ENCODE measurements at places on chromosomes 2 and 18.
A peak's percentile ranks its signal among the peaks of the same experiment; 100 is the strongest.

DNA sequence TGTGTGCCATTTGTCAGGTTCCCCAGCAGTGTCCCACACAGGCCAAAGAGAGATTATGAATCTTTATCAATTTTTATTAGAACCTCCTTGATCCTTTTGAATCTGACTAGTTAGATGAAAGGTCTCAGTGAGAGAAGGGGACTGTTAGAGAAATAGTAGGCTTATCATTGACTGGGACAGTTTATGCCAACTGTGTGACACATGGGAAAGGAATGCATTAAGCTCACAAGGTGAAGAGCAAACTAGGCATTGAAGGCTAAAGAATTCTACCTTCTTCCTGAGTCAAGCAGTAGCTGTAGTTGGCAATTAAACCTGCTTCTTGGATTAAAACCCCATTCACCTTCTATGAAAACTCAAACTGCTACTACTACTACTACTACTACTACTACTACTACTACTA, 389.6 kb upstream of the CDH19 start:
- DNase-seq: no peak

DNA sequence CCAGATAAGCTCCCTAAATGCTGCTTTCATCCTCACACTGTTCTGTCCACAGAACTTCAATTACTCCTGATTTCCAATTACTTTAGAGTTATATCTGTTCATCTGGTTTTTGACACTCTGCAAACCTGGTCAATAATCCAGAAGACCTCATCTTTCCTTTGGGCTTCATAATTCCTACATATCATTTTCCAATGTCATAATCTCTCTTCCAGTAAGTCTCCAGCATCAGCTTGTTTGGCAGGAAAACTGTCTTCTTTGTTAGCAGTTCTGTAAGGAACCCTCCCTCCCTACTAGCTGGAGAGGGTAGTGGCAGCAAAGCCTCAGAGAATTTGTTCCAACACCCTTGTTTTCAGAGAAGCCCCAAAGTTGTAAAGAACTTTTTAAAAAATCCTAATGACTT, 11.9 kb upstream of the SLC14A1 start:
- no peak for DNase-seq

GRCh38 chr2:69465513-69466456, 28.6 kb upstream of the NFU1 start:
- no peak for DNase-seq

DNA sequence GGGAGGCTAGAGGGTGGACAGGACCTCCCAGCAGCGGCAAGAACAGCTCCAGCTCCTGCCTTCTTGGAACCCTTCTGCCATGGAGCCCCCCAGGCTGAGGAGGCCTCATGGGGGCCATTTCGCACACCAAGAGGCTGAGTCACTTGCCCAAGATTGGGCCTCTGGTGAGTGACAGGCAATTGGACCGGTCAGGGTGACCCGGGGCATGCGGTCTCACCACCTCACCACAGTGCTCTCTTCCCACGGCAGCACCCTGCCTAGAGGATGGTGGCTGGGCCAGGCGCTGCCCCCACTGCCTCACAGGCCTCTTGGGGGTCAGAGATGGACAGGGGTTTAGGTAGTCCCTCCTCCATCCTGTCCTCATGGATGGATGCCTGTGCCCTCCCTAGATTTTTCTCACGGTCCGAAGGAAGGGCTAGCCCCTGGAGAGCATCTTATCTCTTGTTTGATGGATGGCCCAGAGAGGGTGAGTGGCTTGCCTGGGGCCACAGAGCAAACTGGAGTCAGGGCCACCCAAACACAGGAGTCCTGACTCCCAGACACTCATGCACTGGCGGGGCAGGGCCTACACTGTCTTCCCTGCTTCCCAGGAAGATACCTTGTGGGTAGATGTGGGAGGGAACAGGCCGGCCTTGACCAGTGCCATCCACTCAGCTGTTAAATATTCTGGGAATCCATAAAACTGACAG, 119.2 kb downstream of the INHBB start:
- DNase-seq: no peak

- DNase-seq: peak; percentile 17
These were observed 94.2 kb upstream of the DLX2 start for GRCh38 chr2:172196768-172197431.

DNA sequence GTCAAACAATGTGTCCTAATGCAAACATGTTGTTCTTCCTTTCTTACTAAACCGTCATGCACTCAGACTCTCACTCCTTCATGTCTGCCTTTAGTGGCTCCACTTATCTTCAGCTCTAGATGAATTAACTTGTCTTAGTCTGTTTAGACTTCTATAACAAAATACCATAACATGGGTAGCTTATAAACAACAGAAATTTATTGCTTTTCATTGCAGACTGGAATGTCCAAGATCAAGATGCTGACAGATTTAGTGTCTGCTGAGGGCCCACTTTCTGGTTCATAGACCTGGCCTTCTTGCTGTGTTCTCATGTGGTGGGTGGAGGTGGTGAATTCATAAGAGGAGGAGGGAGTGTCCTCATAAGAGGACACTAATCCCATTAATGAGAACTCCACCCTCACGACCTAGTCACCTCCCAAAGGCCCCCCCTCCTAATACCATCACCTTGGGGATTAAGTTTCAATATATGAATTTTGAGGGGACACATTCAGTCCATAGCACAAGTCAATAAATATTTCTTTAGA, 32.3 kb downstream of the RALBP1 start:
- DNase-seq: no peak

GRCh38 chr2:10962004-10962403, 50.3 kb downstream of the KCNF1 start:
- no peak for DNase-seq

GRCh38 chr2:159891917-159892730, 94.1 kb upstream of the CD302 start:
- DNase-seq: no peak

DNA sequence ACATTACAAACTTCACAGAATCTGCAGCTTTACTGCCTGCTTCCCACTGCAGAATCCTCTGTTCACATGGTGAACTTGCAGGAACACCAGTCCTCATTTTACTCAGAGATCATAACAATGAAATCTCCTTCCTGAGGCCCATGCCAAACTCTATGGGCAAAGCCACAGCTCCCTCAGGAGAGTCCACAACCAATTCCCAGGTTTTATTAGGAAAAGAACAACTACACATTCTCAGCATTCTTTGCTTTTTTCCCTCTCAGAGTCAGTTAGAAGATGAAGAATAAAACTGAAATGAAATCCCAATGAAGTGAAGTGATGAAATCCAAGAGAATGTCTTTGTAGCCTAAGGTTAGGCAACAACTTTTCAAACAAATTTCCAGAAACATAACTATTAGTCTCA, 233.7 kb downstream of the DSEL start:
- no peak for DNase-seq

GRCh38 chr2:110219496-110220189, 7.3 kb upstream of the MTLN start:
- no peak for DNase-seq

DNA sequence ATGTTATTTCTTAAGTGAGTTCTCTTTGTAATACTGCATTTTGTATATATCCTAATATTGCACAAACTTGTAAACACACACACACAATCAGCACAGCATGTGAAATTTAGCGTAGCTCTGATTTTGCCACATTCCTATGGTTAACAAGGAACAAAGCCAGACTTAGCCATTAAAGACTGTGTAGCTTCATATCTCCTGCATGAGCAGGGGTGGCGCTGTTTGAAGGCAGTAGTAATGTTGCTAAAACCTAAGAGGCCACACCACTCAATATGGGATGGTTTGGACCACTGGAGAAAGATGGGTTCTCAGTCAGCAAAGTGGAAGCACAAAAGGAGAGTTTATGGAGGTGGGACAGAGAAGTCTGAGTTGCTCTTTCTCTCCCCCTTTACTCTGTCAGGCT, 61.1 kb upstream of the RND3 start:
- DNase-seq: no peak

DNA sequence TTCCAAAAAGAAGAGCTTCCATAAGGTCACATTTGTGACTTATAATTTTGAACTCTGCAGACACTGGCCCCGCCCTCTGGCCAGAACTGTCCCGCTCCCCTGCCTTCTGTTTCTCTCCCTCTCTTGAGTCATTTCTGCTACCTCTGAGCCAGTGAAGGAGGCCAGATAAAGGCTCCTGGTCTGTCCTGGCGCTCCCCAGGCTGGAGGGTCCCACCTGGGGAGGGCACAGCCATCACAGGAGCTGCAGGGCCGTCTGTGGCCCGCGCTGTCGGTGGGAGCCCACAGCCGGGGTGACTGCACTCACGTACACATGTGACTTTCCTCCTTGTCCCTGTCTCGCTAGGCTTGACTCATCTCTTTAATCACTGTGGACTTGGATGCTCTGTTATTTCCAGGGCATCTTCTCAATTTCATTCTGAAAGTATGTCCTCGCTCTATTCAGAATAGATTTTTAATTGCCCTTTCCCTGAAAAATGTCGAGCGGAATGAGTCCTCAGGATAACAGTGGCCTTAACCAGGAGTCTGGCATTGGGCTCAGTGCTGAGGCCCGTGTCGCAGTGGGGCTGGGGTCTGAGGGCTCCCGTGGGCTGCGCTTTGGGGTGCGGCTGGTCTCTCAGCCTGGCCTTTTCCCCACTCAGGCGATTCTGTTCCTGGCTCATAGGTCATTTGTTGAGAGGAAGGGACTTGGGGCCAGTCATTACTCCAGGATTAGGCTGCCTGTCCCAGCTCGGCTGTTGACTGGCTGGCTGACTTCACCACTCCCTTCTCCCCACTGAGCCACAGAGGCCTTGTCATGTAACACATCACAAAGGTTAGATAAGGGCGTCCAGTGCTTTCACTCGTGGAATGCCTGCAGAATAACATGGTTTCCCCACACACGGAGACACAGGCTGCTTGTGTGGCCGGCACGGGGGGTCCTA, 34.5 kb downstream of the KLHL29 start:
- DNase-seq: no peak

GRCh38 chr2:68357605-68358337, 7.3 kb upstream of the PLEK start:
- no peak for DNase-seq

DNA sequence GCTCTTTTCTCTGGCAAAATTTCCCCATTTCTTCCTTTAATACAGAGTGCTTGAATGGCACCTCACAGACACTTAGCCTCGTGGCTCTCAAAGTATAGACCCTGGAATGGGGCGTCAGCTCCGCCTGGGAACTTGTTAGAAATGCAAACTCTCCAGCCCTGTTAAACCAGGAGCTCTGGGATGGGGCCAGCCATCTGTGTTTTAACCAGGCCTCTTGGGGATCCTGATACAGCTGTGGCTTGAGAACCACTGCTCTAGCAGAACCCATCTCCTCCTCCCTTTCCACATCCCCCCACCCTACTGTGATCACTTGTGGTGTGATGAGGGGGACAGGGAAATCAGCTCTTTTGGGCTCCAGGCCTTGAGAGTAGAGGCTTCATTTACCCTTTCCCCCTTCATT, 15.9 kb downstream of the LTBP1 start:
- no peak for DNase-seq

- DNase-seq: no peak
These were observed 35.5 kb upstream of the ALMS1 start for GRCh38 chr2:73350035-73350691.

DNA sequence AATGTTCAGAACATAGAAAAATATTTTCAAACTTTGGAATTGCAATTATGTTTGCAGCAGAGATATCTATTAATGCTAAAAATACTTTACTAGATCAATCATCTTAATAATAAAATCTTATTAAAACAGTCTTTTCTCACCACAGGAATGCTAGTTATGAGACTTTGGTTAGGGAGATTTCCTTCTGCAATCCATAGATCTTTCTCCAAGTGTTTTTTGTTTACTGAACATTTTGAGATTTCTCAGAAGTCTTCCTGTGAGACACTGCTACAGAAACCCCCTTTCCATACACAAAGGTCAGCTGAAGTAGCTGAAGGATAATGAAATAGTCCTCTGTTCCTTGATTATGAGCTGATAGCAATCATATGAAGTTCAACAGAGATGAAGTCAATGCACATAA, 59.4 kb upstream of the RAPH1 start:
- DNase-seq: no peak

DNA sequence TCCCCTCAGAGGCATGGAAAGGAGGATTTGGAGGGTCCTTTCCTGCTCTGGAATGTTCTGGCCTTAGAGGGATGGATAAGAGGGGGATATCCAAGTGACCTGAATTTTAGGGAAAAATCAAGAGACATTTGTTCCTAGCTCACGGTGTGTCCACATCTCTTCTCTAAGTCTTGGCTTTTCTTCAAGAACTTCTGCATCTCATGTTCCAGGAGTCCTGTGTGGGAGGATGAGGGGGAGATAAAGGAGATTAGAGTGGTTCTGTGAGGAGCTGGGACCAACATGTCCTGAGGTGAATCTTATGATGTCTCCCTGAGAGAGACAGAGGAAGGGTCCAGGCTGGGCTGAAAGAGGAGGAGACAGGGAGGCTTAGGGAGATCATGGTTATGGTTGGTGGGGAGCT, 11.7 kb downstream of the EMX1 start:
- no peak for DNase-seq

- DNase-seq: no peak
These were observed 45.8 kb upstream of the NFU1 start for GRCh38 chr2:69483024-69483423.

- no peak for DNase-seq
These were observed 73.8 kb upstream of the CCDC85A start for GRCh38 chr2:56109994-56110393.

GRCh38 chr2:85862426-85862825, 26.4 kb downstream of the ST3GAL5 start:
- no peak for DNase-seq

GRCh38 chr2:128413014-128413717, 94.5 kb upstream of the HS6ST1 start:
- DNase-seq: no peak

- no peak for DNase-seq
These were observed 785.8 kb downstream of the RNF144A start for GRCh38 chr2:7703048-7703447.

GRCh38 chr2:181574321-181574720, 82.6 kb downstream of the CERKL start:
- no peak for DNase-seq

- no peak for DNase-seq
These were observed 393.1 kb upstream of the DCC start for GRCh38 chr18:51946946-51947345.

- DNase-seq: no peak
These were observed 98.4 kb upstream of the SP3 start for GRCh38 chr2:174063492-174064092.

GRCh38 chr2:49788300-49788699, 634.0 kb upstream of the FSHR start:
- DNase-seq: no peak

DNA sequence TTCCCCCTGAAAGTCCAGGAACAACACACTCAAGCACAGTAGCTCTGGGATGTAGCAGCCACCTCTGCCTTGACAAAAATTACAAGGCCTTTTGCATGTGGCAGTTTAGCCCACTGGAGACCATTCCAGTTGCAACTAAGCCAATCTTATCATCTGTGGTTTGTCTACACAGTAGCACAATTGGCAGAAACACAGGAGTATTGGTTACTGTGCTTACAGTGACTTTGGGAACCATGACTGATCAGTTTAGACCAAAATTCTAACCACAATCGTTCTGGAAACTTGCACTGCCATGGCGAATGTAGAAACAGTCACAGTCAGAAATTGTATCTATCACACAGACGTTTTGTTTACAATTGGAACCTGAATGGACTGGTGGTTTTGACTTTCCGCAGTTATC, 403.7 kb upstream of the MEIS1 start:
- no peak for DNase-seq

- no peak for DNase-seq
These were observed 23.0 kb downstream of the INPP5D start for GRCh38 chr2:233082931-233083755.

GRCh38 chr2:157258520-157259326, 1.2 kb downstream of the GALNT5 start:
- DNase-seq: no peak
